SW480 (cell line): ENCODE measurements at places on chromosomes 12 and 14.
A peak's percentile ranks its signal among the peaks of the same experiment; 100 is the strongest.

DNA sequence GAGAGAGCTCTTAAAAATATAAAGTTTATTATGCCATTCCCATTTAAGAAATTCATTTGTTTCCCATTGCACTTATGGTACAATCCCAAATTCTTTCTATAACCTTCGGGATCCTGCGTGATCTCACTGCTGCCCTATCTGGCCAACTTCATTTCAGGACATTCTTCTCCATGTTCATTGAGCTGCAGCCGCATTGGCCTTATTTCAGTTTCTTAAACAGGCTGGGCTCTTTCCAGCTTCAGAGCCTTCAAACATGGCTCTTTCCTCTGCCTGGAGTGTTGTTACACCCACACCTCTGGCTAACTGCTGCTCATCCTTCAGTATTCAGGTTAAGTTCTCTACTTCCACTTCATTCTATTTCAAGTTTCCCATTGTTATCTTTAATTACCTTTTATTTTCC, 58.5 kb upstream of the LRTM2 start:
- no peak for DNase-seq

DNA sequence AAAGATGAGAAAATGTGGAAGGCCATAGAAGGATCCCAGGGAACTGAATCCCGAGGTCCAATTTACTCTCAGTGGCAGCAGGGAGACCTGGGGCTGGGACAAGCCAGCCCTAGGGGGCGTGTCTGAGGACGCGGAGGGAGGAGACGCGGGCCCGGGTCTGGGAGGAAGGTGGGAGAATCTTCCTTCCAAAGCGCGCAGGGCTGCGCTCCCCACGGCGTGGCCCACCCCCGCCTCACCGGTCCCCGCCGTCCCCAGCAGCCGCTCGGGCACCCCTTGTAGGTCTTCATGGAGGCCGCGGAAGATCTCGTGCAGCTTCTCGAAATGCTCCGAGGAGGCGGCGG, 323 bp downstream of the VTI1B start:
- peak; percentile 72 for DNase-seq

GRCh38 chr12:105321125-105321524, 9.4 kb upstream of the C12orf75 start:
- no peak for DNase-seq

- DNase-seq, result no peak
These were observed 1.7 kb downstream of the ARHGAP9 start for GRCh38 chr12:57477710-57478681.

DNA sequence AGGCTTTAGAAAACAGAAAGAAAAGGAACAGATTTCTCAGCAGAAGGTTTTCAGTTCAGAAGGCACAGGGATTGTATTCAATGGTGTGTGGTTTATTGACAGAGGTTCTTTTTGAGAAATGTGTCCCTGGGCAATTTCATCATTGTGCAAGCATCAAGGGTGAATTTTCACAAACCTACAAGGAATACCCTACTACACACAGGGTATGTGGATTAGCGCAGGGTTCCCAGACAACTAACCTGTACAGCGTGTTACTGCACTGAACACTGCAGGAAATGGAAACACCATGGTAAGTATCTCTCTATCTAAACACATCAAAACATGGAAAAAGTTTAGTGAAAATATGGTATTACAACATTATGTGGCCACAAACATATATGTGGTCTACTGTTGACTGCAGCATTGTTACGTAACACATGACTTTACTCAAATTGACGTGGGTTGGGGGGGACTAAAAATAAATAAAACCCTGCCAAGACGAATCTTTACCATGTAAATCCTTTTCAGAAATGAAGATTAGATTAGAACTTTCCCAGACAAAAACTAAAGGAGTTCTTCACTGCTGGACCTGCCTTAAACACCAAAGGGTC, 893.1 kb downstream of the TMEM121 start:
- DNase-seq, result no peak

DNA sequence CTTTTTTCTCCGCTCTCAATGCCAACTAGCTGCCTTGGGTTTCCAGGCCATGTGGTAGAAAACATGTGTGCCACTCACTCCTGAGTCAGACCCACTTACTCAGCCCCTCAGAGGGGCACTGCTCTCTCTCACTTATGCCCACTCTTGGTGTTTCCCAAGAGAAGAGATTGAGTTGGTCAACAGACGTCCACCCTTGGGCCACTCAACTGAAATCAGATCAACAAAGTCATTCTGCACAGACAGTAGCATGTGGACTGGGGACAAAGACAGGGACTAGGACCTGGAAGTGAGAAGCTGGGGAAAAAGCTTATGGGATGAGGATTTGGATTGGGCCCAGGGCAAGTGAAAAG, 161.2 kb downstream of the EFCAB11 start:
- no peak for DNase-seq

DNA sequence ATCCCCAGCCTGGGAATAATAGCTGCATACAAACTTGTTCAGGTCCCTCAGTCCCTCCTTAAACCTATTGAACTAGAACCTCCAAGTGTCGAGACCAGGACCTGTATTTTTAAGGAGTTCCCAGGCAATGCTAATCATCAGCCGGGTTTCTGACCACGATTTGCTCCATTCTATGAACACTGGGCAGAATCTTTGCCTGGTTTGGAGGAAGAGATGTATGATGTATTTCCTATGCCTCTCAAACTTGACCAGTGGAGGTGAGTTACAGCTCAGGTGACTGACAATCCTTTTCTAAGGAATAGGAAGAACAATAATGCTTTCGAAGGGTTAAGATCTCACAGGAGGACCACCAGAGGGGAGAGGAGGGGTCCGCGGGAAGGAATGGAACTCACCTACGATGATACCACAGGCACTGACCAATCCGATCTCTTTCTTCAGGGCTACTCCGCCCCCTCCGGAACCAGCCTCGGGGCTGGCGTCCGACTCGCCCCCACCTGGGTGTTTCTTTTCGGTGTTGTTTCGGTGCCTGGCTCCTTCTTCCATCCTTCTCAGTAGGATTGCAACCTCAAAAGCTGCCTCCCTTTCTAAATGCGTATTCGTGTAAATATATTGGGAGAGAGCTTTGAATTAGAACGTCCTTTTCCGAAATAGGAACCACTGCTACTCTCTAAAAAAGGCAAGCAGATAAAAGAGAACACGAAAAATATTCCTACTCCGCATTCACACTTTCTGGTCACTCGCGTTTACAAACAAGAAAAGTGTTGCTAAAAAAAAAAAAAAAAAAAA, 895 bp downstream of the SLC7A8 start:
- DNase-seq, result peak; percentile 52

DNA sequence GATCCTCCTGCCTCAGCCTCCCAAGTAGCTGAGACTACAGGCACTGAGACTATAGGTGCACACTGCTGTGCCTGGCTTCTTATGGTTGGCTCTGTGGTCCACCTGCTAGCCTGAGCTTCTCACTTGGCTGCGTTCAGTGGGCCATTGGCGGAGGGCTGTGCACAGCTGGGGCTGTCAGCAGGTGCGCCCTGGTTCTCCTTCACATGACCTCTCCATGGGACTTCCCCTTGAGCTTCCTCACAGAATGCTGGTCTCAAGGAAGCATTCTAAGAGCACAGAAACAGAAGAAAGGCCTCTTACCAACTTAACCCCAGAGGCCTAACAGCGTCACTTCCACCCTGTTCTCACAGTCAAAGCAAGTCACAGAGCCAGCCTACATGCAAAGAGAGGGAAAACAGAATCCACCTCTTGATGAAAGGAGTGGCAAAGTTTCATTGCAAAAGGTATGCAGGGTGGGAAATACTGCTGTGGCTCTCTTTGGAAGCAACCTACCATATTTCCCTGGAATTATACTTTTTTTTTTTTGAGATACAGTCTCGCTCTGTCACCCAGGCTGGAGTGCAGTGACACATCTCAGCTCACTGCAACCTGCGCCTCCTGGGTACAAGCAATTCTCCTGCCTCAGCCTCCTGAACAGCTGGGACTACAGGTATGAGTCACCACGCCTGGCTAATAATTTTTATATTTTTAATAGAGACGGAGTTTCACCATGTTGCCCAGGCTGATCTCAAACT, 9.3 kb downstream of the RILPL2 start:
- no peak for DNase-seq

- DNase-seq, result no peak
These were observed 49.9 kb downstream of the ZFYVE21 start for GRCh38 chr14:103765526-103765925.

- no peak for DNase-seq
These were observed 991.6 kb downstream of the BCL11B start for GRCh38 chr14:98280436-98280835.

DNA sequence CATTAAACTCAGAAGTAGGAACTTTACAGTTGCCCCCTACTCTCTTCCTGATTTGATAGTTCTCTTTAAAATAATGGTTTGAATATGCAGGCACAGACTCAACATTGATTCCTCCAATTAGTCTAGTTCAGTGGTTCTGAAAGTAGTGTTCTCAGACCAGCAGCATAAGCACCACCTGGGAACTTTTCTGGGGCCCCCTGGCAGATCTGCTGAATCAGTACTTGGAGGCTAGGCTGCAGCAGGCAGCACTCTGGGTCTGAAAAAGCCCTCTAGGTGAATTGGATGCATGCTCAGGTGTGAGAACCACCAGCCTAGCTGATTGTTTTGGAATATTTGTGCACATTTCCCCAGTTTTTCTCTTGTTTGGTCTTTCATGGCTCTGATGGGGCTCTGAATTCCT, 198.6 kb upstream of the NOS1 start:
- no peak for DNase-seq

DNA sequence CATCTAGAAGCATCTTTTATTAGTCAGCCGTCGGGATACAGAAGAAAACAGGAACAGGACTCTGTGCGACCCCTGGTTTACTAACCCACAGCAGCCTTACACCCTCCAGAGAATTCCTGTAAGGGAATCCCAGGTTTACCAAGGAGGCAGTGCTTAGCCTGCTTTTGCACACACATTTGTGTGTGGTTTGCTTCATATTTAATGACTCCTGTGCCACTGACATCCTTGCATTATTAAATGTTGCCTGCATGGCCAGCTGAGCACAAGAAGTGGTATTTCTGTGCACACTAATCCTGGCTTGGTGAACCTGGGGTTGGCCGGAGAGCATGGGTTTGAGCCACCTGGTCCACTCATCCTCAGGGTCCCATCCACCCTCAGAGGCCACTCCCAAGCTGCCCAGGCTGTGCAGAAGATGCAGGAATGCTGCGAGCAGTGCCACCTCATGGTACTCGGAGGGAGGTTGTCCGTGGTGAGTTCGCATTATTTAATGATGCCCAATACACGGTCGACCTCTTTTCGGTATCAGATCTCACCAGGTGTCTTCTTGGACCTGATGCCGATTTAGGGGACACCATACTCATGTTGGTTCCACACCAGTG, 152.4 kb upstream of the RTL1 start:
- DNase-seq, result no peak

- no peak for DNase-seq
These were observed 198.9 kb downstream of the ADGRD1 start for GRCh38 chr12:131152587-131152986.

DNA sequence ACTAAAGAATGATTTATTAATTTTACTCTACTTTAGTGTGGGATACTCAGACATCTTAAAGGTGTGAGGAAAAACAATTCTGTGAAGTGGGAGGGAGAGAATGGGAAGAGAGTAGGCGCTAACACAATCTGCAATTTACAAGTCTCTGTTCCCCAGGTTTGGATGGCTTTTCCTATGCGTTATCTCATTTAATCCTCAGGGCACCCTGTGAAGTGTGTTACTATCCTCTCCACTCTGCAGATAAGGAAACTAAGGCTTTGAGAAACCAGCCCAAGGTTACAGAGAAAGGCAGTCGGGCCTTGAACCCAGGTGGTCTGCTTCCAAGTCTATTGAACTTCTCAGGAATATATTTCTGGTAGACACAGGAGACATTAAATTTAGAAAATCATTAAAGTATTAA, 36.2 kb upstream of the TUBA1C start:
- DNase-seq, result no peak

DNA sequence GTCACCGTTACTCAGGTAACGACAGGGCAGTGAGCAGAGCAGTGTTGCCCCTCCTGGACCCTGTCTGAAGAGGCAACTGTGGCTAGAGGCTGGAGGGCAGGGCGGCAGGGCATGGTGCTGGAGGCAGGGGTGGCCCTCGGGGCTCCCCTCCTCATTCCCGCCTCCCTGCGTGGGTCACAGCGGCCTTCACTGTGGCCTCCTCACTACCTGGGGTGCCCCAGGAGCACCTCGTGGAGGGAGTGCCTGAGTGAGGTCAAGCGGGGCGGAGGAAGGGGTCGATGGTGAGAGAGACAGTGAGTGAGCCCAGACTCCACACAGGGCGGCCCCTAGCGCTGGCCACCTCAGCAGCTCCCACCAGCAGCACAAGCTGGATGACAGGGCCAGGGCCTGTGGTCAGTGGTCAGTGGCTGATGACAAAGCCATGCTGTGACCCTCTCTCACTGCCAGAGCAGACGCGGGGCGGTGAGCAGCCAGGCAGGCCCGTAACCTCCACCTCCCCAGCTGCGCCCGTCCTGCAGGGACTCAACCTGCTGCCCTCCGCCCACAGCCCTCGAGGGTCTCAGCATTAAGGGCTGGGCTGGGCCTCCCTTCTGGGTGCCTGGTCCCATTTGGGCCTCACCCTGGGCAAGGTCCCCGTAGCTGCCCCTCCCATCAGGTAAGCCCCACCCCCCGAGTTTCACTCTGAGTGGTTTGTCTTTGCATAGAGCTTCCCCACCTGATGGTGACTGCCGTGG, 17.8 kb downstream of the GPR132 start:
- DNase-seq, result no peak

DNA sequence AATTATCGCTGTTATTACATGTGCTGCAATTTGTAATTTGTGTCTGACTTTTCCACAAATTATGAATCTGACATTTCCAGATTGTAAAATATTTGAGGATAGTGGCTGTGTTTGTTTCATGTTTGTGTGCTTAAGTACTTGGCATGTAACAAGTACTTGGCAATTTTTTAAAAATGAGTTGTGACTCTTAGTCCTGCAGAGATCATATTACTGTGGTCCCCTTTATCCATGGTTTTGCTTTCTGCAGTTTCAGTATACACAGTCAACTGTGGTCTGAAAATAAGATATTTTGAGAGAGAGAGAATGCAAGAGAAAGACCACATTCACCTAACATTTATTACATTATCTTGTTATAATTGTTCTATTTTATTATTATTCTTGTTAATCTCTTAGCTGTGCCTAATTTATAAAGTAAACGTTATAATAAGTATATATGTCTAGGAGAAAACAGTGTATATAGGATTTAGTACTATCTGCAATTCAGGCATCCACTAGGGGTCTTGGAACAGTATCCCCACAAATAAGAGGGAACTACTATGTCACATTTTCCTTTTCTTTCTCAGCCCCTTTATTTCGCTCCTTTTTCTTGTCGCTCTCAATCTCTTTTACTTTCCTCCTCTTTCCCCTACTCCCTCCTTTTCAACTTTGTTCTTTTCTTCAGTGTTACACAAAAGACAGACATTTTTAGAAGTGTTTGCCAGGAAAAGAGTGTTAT, 176.1 kb downstream of the FUT8 start:
- no peak for DNase-seq

- DNase-seq, result peak; percentile 75
These were observed 50.1 kb downstream of the KLRG1 start for GRCh38 chr12:9039397-9039977.

DNA sequence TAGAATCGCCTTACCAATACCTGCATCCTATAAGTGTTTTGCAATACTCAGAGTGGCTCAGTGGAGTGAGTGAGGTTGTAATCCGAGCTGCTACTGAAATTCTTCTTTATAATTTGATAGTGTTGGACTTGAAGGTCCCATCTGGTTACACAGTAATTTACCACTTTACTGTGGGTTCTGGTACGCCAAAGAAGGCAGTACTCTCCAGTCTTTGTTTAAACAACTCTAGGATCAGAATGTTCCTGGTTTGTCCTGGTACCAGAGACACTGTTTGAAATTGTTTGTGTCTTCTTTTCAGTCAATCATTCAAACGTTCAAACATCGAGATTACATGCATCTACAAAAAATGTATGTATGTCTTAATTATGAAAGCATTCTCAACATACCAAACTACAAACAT, 51.3 kb upstream of the AMN1 start:
- DNase-seq, result no peak
